Stimulated activated CD8-positive, alpha-beta memory T cell treated with anti-CD3 and anti-CD28 coated beads, Interleukin-7, amount 100 ng/mL, for 24 hours (primary cell): ENCODE measurements at places on chromosomes 2 and 18.

GRCh38 chr18:63284827-63285733, 34.5 kb downstream of the BCL2 start:
- DNase-seq, result no peak

GRCh38 chr2:97769308-97769707, 55.9 kb downstream of the ZAP70 start:
- no peak for DNase-seq

DNA sequence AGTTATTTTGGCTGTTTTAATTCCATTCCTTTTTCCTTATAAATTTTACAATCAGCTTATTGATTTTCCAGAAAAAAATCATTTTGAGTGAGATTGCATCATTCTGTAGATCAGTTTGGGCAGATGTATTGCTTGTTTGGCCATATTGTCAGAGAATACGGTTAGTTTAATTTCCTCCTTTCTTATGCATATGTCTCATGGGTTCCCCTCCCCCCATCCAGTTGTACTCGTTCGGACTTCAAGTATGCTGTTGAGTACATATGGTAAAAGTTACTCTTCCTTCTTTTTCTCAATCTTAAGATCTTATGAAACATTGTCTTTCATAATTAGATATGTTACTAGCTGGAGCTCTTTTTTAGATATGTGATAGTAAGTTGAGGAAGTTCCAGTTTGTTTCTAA, 131.2 kb upstream of the TTC27 start:
- no peak for DNase-seq

DNA sequence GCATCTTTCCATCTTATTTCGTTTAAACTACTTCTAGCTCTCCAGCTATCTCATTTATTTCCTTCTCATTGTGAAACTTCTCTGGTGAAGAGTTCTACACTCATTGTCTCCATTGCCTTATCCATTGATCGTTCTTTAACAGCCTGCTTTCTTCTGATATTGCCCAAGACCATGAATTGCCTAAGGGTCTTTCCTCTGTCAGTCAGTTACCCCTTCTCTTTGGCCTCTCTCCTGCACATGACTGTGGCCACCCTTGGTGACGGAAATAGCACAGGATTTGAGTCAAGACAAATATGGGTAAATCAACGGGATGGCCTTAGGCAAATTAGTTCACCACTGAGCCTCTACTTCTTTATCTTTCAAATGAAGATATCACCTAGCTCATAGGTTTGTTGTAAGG, 26.6 kb downstream of the NHEJ1 start:
- DNase-seq, result no peak

GRCh38 chr2:128306081-128306930, 12.4 kb downstream of the HS6ST1 start:
- no peak for DNase-seq

DNA sequence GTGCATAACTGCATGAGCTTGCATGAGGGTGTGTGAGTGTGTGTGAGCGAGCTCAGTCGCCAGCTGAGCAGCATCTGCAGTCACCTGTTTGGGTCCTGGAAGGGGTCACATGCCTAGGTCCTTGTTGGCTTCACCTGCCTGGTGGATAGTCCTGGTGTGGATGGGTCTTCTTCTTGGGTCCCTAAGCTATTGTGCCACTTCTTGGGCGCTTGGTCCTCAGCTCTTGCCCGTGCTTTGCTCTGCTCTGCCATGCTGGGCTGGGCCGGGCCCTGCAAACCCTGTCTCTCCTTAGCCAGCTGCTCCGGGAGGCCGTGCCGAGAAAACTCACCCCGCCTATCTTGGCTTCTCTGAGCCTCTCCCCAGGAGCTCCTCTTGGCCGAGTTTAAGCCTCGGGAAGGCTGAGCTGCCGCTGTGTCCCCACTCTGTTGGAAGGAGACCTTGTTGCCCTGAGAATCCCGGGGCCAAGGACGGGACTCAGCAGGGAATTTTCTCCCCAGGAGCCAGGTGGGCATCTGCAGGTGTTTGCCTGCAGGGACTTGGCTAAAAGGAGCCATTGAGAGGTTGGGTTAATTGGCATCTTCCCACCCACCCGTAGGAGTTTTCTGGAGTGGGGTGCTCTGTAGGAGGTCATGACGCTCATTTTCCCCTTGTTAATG, 300.8 kb downstream of the NDUFA10 start:
- no peak for DNase-seq

DNA sequence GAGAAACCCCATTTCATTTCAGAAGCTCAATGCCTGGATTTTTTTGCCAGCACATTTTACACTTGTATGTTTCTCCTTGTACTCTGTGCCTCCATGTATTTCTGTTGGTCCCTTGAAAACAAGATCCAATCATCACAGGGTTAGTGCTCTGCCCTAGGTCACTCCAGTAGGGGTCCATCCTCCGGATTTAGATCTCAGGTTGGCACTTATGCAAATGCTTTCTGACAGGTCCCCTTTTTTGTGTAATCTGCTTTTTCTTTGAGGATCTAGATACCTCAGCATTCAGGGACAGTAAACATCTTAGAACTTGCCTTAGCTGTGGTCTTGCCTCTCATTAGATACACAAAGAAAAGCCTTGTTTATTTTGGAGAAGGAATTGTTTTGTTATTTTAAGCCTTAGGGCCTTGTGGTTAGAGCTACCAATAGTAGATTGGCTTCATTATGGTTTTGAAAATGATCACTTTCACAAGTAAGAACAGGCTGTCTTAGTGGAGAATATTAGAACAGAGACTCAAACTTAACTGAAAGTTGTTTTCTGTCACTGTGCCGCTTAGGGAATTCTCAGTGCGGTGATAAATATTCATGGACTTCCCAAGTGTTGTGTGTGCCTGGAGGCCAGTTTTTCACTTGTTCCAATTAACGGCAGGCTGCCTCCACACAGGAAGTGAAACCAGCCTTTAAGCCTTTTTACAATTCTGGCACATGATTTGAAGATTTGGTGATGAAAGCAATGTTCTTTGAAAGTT, 7.8 kb downstream of the MERTK start:
- DNase-seq, result no peak

GRCh38 chr2:216539791-216540241, 41.2 kb downstream of the RPL37A start:
- no peak for DNase-seq

DNA sequence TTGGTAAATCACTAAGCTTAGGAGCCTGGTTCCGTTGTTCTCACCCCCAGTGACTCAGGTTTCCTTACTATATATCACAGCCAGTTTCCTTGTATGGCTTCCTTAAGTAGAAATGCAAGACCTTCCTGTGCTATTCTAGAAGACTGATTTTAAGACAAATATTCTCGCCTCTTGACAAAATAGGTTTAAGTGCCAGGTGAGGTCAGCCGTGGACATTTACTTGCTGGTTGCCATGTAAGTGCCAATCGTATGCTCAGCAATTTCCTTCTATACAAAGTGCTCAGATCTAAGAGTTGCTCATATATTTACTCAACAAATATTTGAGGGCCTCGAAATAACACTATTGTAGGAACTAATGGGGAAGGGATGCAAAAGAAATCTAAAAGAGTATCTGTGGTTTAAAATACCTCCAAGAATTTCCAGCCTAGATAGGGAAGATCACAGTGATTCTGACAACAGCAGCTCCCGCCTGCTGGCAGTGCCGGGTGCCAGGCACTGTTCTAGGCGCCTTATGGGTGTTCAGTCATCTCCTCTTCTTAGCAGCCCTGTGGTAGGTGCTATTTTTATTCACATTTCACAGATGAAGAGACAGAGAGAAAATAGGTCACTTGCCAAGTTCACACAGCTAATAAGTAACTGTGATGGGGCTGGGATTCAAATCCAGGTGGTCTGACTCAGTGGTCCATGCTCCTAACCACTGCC, 95.3 kb upstream of the B3GNT7 start:
- no peak for DNase-seq
